Activated CD8-positive, alpha-beta memory T cell treated with anti-CD3 and anti-CD28 coated beads for 1 hour (primary cell): ENCODE measurements at places on chromosomes 7 and 10.

- DNase-seq: no peak
These were observed 113.7 kb downstream of the RGS10 start for GRCh38 chr10:119428789-119429188.

DNA sequence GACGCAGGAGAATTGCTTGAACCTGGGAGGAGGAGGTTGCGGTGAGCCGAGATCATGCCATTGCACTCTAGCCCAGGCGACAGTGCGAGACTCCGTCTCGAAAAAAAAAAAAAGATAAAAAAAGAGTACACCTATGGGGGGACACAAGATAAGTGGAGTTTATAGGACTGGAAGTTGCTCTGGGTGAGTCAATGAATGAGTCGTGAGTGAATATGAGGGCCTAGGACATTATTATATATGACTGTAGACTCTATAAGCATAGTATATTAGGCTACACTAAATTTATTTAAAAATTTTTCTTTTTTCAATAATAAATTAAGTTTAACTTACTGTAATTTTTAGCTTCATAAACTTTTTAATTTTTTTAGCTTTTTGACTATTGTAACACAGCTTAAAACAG is 19.4 kb upstream of the SGCE start:
- DNase-seq: no peak

DNA sequence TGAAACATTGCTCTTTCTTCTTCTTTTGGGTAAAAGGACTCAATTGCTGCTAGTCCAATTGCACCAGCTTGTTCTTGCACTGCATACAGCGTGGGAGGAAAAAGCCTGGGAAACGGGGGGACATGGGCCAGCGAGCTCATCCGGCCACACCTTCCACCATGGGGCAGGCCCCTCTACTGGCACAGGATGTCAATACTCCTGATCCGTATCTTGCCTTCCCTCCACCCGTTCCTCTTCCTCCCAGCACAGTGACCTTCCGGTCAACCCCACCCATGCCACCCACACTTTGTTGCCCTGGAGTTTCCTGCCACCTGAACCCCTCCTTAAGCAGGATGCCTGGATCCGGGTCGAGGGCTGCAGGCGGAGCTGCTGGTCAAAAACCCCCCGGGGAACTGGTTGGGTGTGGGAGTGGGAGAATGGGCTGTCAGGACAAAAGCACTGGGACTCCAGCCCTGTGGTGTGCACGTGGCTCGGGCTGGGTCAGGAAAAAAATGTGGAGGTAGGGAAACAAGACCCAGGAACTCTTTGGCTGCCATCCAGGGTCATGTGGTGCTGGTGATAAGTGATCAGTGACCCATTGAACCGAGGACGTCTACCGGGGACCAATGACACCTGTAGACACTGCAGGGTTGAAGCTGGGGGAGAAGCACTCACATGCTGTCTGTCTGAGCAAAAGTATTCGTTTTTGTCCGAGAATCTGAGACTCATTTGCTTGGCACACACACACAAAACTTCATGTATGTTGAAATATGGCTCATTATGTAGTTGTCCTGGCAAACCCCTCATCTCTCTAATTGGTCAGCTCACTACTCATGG is 8.1 kb downstream of the IL2RA start:
- DNase-seq: no peak

GRCh38 chr10:26438534-26439341 is 597 bp downstream of the APBB1IP start:
- peak; percentile 53 for DNase-seq

DNA sequence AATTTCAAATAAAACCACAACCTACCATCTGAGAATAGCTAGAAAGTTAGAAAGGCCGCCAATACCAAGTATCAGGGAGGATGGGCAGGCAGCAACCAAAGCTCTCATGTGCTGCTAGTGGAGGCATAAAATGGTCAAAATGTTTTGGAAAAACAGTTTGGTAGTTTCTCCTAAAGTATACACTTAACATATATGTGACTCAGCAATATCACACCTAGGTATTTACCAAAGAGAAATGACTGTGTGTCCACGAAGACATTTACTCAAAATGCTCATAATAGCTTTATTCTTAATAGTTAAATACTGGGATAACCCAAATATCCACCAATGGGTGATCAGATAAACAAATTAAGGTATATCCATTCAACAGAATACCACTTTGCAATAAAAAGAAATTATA is 14.3 kb downstream of the RHEB start:
- no peak for DNase-seq

- DNase-seq: no peak
These were observed 13.7 kb downstream of the KIN start for GRCh38 chr10:7773845-7774801.

DNA sequence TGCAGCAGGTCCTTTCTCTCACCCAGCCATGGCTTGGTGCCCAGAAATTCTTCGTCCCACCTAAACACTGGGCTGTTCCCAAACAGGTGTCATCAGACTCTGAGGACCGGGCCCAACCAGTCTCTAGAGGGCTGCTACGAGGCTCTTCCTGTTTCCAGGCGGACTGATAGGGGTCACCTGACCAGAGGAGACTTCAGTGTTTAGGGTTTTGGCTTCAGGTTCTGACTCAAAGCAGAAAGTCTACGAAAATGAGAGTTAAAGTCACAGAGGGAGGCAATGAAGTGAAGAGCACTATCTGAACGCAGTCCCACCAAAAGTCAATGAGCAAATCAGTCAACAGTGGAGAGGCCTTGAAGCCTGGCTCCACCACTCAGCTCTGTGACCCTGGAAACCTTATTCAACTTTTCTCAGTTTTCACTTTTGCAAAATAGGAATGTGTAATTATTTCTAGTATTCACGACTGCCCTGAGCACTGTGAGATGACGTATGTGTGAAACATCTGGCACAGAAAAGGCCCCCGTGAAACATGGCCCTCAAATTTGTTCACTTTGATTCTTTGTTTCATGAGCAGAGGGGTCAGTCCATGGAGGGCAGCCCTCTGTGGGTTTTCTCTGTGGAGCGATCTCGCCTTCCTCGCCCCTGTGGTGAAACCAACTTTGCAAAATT is 189.9 kb upstream of the PDE1C start:
- no peak for DNase-seq

- DNase-seq: no peak
These were observed 1122.6 kb upstream of the POT1 start for GRCh38 chr7:126052229-126052628.

- peak; percentile 9 for DNase-seq
These were observed 65.7 kb downstream of the TSPAN12 start for GRCh38 chr7:120792091-120792860.

DNA sequence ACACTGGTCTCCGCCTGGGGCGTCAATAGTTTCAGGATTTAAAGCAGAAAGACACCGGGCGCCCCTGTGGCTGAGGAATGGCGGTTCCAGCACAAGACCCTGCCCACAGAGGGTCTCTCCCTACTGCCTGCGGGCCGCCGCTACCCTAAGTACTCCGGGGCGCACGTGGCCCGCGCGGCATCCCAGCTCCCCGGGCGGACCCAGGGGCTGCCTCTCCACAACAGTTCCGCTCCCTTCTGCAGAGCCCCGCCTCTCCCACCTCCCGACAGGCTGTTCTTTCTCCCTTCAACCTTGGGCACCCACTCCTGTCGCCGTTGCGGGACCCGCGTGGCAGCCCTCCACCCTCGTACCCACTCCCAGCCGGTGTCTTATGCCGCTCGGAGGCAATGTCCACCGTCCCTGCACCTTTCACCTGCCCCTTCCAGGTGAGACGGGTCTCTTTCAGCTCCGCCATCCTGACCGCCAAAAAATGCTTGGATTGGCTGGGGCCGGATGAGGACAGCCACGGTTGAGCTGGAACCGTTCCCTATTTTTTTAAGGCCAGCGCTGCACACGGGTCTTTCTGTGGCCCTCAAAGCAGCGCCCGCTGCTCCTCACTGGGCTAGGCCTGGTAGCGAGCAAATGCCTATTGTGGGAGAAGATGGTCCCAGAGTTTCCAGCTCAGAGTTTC is 1.6 kb upstream of the NKX2-3 start:
- DNase-seq: no peak

- DNase-seq: no peak
These were observed 13.4 kb downstream of the USP54 start for GRCh38 chr10:73577788-73578187.

GRCh38 chr10:43851030-43851429 is 202.3 kb upstream of the ZNF32 start:
- no peak for DNase-seq

DNA sequence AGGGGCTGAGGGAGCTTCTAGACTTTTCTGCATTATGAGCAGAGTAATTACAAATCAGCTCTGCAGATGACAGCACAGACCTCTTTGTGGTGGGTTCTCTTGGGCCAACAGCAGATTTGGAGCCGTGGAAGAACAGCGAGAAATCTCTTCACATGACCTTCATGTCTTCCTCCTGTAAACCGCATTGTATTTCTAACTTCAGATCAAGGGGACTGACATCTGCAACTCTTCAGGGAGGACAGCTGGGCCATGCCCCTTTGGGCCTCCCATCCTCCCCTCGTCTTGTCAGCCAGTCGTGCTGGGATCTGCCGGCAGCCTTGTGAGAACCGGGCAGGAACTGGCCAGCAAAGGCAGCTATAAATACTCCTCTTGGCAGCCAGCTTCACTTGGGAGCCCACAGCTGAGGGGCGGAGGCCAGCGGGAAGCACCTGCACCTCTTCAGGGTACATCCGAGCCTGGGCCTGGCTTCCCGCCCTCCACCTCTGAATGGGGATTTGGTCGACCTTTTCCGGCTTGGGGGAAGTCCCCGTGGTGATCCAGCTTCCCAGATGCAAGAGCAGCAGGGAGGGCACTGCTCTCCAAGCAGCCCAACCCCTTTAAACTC is 54.7 kb downstream of the STEAP1B start:
- DNase-seq: no peak

- DNase-seq: no peak
These were observed 13.4 kb upstream of the FIS1 start for GRCh38 chr7:101258243-101258731.

- no peak for DNase-seq
These were observed 160.6 kb downstream of the FGFR2 start for GRCh38 chr10:121437596-121437995.

DNA sequence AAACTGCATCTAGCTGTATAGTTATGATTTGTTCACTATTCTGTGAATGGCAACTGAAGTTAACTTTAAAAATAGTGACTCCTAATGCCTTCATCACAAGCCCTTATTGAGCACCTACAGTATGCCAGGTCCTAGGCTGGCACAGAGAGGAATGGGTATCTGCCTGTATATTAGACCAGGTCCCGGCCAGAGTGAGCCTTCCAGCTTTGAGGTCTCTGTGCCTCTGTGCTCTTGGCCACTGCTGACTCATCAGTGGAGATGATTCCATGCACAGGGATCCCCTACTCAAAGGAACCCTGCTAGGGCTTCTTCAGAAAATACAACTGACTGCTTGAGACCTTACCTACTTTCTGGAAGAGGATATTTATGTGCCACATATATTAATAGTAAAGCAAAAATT is 118.4 kb downstream of the GFRA1 start:
- no peak for DNase-seq

DNA sequence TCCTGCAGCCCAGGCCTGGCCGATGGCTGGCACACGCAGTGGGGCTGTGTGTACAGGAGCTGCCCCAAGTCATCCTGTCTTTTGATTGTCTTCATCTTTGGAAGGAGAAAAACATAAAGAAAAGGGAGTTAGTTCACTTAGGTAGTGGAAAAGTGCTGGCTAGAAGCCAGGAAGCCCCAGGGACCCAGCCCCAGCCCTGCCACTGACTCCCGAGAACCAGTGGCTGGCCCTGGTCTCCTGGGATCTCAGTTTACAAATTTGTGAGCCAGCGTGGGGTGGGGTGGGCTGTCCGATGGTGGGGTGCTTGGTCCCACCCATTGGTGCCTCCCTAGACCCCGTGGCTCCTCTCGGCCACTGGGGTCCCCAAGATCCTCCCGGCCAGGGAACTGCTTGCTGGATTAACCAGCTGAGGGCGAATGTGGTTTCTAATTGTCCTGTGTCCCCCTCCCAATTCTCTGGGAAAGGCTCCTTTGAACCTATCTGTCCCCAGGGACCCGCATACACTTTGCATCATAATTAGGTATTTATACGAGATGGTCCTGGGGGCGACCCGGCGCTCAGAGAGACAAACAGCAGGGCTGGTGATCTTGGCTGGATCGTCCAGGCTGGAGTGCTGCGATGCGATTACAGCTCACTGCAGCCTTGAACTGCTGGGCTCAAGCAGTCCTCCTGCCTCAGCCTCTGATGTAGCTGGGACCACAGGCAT is 16.3 kb upstream of the CHST12 start:
- DNase-seq: no peak

- DNase-seq: no peak
These were observed 39.5 kb downstream of the LRMDA start for GRCh38 chr10:75470901-75471300.

DNA sequence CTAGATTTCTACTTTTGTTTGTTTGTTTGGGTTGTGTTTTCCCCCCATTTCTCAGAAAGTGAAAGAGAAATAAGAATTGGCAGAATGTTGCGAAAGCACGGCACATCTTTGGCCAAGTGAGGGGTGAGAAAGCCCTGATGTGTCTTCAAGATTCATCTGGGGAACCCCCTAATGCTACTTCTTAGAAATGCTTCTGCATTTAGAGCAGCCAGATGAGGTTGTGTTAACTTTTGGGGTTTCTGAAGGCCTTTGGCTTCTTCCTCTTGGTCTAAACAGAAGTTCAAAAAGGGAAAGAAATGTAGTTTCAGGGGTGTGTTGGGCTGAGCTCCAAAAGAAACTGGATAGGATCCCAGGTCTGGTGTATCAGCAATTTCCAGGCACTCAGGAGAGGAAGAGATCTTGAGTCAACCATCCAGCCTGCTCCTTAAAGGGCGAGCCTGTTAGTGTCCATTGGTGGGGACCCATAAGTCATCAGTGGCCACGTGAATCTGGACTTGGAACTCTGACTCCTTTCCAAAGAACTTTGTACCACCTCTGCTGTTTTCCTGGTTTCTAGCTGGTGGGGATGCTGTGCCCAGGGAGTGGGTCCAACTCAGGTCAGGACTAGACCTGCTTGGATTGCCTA is 6.5 kb downstream of the DUSP5 start:
- DNase-seq: no peak

- no peak for DNase-seq
These were observed 72.3 kb upstream of the YAE1 start for GRCh38 chr7:39493934-39494333.

- no peak for DNase-seq
These were observed 143.3 kb downstream of the SLC25A13 start for GRCh38 chr7:96178581-96178980.

- DNase-seq: no peak
These were observed 849.8 kb upstream of the SORCS1 start for GRCh38 chr10:108014145-108014901.

DNA sequence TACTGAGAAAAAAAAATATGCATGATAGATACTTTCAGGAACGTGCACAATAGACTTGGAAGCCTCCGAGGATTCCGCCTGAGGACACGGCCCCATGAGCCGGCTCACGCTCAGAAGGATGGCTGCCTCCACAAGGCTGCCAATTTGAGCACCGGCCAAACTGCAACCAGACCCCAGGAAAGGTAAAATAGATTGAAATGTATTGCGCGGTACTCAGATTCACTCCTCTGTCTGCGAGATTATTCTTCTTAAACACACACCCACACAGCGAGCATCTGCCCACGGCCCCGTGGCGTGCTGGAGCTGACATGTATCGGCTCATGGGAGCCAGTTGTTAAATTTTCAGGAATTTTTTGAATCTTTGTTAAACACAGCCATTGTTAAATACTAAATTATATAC is 653.2 kb upstream of the MKI67 start:
- no peak for DNase-seq

- DNase-seq: no peak
These were observed 30.6 kb upstream of the PFKFB3 start for GRCh38 chr10:6171881-6172695.
